Stimulated activated CD4-positive, alpha-beta T cell treated with anti-CD3 and anti-CD28 coated beads, Interleukin-4, amount 100 ng/mL, for 4 hours (primary cell): ENCODE measurements at places on chromosomes 11 and 22.

GRCh38 chr11:61083601-61084147 is 18.6 kb upstream of the CD5 start:
- DNase-seq: peak; percentile 53

DNA sequence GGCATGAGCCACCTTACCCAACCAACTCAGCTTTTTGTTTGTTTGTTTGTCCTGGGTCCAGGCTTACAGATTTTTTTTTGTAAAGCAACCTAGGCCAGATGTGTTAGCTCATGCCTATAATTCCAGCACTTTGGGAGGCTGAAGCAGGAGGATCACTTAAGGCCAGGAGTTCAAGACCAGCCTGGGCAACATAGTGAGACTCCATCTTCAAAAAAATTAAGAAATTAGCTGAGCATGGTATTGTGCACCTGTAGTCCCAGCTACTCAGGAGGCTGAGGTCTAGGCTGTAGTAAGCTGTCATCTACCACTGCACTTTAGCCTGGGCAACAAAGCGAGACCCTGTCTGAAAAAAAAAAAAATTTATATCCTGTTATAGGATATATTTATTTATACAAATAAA is 28.7 kb upstream of the GRK2 start:
- no peak for DNase-seq

GRCh38 chr22:37518509-37519267 is 527 bp downstream of the CARD10 start:
- no peak for DNase-seq

GRCh38 chr11:76371170-76371569 is 9.8 kb downstream of the THAP12 start:
- no peak for DNase-seq

- no peak for DNase-seq
Observed at GRCh38 chr11:46733234-46733633, 14.2 kb downstream of the F2 start.

GRCh38 chr11:126791446-126791845 is 209.1 kb downstream of the KIRREL3 start:
- DNase-seq: no peak
